ENCODE measurements at places on chromosomes 16 and 17. TPM values are rescaled to one million over a fixed set of nuclear protein-coding genes. Genes with fewer than 3 reads are reported as not detected.

The OTOP2 gene
- not detected for total RNA-seq

- DNase-seq: no peak
These were observed 698.8 kb downstream of the KCNJ2 start for GRCh38 chr17:70868149-70868548.

The BAHCC1 gene
- total RNA-seq: 8.3 TPM

GRCh38 chr17:80096561-80097021 is 4.8 kb upstream of the GAA start:
- DNase-seq: no peak

- DNase-seq: no peak
These were observed 95.2 kb downstream of the CCDC182 start for GRCh38 chr17:57649731-57650484.
